Muscle of leg (tissue), 16 donors: ENCODE measurements at places on chromosomes 11 and 22. TPM values are rescaled to one million over a fixed set of nuclear protein-coding genes. Genes with fewer than 3 reads are reported as not detected.

GRCh38 chr22:28817064-28817463 is 16.7 kb upstream of the XBP1 start:
- no peak for DNase-seq

DNA sequence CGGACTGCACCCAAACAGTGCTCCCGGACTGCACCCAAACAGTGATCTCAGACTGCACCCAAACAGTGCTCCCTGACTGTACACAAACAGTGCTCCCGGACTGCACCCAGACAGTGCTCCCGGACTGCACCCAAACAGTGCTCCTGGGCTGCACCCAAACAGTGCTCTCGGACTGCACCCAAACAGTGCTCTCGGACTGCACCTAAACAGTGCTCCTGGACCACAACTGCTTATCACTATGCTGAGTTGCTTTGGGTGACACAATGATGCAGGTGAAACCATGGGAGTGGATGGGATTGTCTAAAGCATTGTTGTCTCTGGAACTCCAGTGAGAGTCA is 90.4 kb downstream of the FBXO7 start:
- no peak for DNase-seq

GRCh38 chr11:64141081-64141783 is 24.7 kb downstream of the MACROD1 start:
- peak; percentile 36 for DNase-seq

- peak; percentile 46 for DNase-seq
Measured at GRCh38 chr11:62707277-62707861, at the start of the genes BSCL2 and GNG3. BSCL2 (minus strand) TSS chr11:62707424; CDS start chr11:62707195, 229 bp downstream. GNG3 (plus strand) TSS chr11:62707676; CDS start chr11:62708296, 620 bp downstream.

Gene SLC22A6
- total RNA-seq = not detected

Gene HTR3B
- total RNA-seq = not detected

Gene RCOR2
- total RNA-seq = 11.0 TPM

Gene MYBPC3
- total RNA-seq = 0.13 TPM
